ENCODE measurements at places on chromosomes 4 and X.

DNA sequence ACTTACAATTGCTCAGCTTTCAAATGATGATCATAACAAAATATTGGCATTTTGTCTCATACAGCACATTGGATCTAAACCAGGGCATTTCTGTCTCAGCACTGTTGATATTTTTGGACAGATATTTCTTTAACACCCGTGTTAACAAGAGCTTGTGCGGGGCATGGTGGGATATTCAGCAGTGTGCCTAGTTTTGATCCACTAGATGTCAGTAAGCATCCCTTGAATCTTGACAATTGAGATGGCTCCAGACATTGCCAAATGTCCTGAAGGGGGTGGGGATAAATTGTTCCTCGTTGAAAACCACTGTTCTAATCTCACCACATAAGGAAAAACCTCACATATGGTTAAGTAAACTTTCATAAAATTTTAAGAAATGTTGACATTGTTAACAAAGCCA is 806.3 kb downstream of the STIM2 start:
- DNase-seq: no peak

GRCh38 chr4:148955564-148956297 is 513.5 kb upstream of the NR3C2 start:
- no peak for DNase-seq

- no peak for DNase-seq
Observed at GRCh38 chrX:49988143-49988542, 65.7 kb downstream of the CLCN5 start.

DNA sequence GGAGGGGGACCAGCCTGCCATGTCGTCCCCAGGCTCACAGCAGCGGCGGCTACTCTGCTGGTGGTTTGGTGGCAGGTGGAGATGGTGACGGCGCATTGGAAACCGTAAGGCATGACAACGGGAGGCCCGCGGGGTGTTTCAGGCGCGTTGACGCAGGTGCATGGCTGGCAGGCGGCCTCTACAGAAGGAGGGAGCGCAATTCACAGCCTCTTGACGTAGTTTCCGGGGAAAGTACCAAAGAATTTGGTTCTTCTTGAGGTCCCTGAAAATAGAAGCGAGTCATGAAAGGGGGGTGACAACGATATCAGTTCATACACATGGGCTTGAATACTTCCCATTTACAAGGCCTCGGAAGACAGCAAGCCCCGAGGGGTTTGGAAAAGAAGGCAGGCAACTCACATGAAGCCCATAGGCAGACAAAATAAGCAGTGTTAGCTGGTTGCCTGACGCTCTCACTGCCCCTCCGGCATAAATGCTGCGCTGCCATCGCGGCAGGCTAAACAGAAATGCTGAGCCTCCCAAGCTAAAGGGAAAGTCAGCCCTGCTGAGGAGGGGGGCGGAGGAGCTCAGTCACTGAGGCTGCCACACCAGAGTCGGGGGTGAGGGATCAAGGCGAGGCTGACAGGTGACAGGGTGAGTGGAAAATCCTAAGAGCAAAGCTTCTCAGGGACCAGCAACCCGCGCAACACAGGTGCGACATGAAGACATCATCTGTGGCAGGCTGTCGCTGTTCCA is 52.3 kb upstream of the PDLIM3 start:
- DNase-seq: no peak

DNA sequence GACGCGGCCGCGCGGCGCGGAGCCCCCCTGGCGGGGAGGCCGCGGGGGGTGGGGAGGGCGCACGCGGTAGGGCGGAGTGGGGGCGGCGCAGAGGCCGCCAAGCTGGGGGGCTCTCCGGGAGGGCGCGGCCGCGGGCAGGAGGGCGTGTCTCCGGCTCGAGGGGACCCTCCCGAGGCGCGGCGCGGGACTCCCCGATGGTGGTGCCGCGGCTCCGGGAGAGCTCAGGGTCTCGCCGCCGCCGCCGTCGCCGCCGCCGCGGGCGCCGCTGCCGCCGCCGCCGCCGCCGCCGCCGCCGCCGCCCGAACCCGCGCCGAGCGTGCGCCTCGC is 165 bp upstream of the PTCHD1 start:
- no peak for DNase-seq

DNA sequence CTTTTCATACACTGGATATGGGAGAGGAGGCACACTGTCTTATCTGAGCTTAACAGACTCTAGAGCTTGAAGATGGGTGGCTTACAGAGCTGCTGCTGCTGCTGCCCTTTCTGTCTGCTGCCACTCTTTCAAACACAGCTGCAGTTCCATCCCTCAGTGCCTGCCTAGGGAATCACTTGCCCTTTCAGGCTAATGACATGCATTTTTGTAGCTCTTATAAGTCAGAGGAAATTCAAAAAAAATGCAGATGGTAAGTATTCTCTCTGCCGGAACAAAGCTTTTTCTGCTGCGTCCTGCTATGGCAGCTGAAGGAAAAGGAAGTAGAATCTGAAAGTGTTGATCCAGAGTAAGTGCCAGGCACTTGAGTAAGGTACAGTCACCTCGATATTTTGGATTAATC is 460.4 kb upstream of the DIAPH2 start:
- DNase-seq: no peak

- no peak for DNase-seq
Observed at GRCh38 chr4:6194458-6195195, 5.7 kb downstream of the JAKMIP1 start.

- DNase-seq: no peak
Observed at GRCh38 chr4:123783151-123783790, 386.7 kb downstream of the SPRY1 start.

GRCh38 chr4:124212815-124213630 is 499.5 kb downstream of the ANKRD50 start:
- no peak for DNase-seq

Measured in NCI-H2081 (cell line).